ENCODE measurements at places on chromosomes 5 and 9.

DNA sequence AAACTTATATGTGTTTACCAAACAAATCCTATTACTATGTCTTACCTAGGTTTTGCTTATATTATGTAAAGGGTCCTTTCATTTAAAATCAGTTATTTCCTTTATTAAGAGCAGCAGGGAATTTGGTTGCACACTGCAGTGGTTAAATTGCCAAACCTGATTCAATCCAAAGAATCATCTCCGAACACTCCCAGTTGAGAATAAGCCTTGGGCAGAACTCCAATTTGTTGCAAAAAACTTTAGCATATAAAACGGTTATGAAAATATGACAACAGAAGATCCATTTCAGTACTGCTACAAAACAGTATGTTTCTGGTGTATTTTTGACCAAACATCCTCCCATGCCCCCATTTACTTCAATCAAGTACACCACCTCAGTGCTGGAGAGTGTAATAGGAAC is 587.0 kb upstream of the GRAMD2B start:
- no peak for DNase-seq

- DNase-seq = no peak
Observed at GRCh38 chr9:120078112-120078511, 501.9 kb downstream of the CDK5RAP2 start.

DNA sequence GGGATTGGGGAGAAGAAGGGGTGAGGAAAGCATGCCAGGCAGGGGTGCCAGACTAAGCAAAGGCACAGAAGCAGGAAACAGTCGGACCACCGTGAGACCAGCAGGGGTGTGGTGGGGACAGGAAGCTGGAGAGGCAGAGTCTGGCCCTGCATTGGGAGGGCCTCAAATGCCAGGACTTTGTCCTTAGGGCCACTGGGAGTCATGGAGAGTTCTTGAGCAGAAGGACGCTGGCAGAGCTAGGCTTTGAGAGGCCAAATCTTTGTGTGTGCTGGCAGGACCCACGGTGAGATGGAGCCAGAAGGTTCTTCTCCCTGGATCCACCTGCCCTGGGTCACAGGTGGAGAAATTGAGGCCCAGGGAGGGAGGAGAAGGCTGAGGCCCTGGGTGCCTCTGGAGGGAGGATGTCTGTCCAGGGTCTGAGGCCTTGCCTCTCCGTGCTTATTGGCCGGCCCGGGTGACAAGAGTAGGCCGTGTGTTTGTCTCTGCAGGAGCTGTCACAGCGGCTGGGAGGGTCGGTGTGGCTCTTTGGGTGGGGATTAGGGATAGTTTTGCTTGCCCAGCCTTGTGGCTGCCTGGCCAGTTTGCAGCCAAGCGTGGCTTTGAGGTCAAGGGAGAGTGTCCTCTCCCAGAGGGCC is 1.8 kb upstream of the ENG start:
- no peak for DNase-seq

- DNase-seq = no peak
Observed at GRCh38 chr9:123231421-123231820, 37.0 kb downstream of the STRBP start.

GRCh38 chr9:86186696-86187095 is 72.8 kb downstream of the C9orf153 start:
- no peak for DNase-seq

DNA sequence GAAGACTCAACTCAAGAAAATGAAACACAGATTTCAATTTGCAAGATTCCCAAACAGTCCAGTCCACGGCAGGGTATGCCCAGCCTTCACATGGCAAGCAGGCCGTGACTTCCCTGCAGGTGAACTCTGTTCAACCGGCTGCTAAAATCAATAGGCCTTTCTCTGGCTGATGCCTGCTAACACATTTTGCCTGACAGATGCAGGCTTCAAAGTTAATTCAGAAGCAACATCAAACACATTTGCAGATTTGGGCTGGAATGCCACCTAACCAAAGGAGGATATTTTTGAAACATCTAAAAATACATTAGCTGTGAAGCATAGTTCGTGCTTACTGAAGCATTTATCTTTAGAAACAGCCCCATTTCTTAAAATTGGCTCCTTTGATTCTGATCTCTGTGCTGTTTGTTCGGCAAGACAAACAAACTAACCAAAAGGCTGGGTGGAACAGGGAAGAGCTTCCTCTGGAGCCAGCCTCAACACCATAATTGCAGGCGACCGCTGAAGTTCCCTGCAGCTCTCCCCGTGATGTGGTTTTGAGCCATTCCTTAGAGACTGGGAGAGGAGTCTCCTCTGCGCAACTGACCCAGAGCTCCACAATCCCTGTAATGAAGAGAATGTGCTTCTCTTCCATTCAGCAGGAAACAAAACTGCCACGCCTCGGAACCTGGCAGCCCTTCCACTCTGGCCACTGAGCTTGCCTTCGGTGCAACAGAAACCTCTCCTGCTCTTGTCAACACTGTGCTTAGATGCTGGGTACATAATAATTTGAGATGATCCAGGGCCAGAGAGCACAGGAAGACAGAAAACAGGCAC is 126.5 kb downstream of the MYO10 start:
- no peak for DNase-seq

Data from stimulated activated CD4-positive, alpha-beta T cell treated with anti-CD3 and anti-CD28 coated beads, TNF-alpha, amount 100 ng/mL, for 24 hours (primary cell).